AML-193 (cell line): ENCODE measurements at places on chromosomes 5 and 9.
A peak's percentile ranks its signal among the peaks of the same experiment; 100 is the strongest.

- peak; percentile 45 for DNase-seq
Observed at GRCh38 chr9:69760278-69760610, 433 bp upstream of the PTAR1 start.

- DNase-seq: no peak
Observed at GRCh38 chr9:91198405-91198804, 163.3 kb downstream of the AUH start.

DNA sequence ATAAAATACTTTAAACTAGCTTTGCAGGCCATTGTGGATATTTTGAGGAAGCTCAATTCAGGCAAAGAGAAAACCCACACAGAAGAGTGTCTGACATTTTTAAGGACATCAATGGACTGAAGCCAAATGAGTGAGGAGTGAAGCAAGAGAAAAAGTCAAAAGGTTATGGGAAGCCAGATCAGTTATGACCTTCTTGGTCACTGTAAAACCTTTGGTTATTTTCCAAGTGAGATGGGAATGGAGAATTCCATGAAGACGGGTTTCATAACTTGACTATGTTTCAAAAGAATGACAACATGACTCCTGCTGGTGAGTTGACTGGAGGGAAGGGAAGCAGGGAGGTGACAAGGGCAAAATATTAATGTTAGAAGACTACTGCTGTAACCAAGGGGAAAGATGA is 585.2 kb downstream of the EFNA5 start:
- no peak for DNase-seq

GRCh38 chr9:33341182-33341581 is 50.9 kb downstream of the NFX1 start:
- no peak for DNase-seq

DNA sequence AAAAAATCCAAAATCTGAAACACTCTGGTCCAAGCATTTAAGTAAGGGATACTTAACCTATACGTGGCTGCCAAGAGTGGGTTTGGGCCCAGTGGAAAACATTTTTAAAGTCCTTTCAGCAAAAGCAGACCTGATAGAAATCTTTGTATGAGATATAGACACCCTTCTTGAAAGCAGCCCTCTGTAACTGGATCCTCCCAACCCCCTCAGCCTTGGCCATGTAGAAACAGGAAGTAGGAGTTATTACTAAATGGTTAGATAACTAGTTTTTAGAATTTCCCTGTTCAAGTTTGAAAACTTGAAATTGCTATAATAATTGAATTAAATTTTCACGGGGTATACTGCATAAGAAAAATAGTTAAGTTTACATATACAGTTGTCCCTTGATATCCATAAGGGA is 111.3 kb upstream of the PCA3 start:
- DNase-seq: peak; percentile 68

DNA sequence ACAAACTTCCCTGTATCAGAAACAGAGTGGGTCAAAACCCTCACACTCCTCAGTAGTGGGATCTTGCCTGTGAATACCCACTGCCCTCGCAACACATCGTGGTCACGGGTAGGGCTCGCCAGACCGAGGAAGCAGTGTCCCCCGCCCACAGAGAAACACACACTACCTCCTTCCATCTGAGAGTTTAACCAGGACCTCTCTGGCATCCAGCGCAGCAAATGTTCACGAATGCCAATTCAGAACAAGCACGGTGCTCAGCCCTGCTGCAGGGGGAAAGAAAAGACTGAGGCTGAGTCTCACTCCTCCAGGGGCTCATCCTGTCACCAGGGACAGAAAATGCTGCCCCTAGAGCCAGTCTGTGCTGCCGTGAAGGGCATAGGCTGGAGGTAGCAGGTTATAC is 42.5 kb upstream of the SYNPO start:
- DNase-seq: no peak

DNA sequence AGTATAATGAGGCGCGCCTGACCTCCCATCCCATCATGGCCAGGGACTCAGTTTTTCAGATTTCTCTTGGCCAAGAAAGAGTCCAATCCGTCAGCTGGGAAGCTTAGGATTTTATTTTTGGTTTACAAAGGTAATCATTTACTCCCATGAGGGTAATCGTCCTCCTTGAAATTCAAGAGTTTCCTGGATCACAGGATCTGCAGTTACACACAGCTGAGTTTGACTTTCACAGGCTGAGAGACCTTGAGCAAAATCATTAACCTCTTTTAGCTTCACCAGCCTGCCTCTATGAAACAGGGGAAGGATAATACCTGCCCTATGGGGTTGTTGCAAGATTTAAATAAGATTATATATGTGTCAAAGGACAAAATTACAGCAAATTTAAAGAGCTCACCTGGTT is 15.4 kb upstream of the AK3 start:
- no peak for DNase-seq

- DNase-seq: no peak
Observed at GRCh38 chr9:106916466-106917235, 53.7 kb downstream of the ZNF462 start.

DNA sequence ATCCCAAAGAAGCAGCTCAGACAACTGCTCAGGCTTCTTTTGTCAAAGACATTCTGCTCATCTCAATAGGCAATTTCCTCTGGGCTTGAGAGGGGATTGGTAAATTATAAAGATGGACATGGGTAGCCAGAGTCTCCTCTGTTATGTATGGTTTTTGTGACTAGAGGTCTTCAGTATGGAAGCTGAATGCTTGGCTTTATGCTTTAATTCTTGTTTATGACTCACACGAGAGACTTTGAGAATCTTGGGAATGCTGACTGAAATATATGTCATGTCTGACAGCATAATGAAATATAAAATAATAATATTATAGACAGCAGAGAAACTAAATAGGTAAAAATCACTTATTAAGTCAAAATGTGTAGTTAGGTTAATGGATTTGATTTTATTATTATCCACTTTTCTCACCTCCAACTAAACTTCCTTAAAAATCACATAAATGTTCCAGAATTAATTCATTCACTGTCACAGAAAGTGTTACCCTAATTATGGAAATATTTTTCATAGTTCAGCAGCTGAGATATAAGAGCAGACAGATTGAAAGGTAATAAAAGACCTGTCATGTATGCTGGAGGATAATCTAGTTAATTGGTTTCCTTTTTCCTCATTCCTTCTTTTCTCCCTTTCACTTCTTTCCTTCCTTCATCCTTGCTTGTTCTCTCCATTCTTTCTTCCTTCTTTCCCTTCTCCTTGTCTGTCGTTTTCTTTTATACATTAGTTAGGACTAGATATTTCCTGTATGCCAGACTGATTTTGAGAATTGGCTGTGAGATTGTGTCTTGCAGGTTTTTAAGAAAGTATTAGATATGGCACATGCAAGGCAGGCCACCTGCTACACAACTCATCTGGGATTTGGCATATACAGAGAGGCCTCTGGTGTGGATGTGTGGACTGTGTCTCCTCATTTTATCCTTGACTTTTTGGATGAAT is 1866.1 kb upstream of the NUDT12 start:
- no peak for DNase-seq

DNA sequence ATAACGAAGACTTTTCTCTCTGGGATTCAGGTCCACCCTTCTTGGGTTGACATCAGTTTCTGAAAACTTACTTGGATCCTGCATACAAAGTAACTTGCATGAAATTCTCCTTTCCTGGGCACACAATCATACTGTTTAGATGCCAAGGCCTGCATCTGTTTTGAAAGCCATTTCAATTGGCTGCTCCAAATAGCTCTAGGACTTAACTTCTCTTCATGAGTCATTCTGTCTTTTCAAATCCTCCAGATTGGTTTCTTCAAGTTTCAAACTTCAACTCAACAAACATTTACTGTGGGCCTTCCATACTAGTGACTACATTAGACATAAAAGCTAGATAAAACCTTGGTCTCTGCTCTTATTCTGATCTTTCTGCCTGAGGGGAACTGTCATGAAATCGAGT is 54.8 kb upstream of the HMHB1 start:
- no peak for DNase-seq

- peak; percentile 22 for DNase-seq
Observed at GRCh38 chr9:34862836-34863235, 95.2 kb upstream of the PHF24 start.

GRCh38 chr5:54306893-54307292 is 3.5 kb downstream of the ARL15 start:
- no peak for DNase-seq

DNA sequence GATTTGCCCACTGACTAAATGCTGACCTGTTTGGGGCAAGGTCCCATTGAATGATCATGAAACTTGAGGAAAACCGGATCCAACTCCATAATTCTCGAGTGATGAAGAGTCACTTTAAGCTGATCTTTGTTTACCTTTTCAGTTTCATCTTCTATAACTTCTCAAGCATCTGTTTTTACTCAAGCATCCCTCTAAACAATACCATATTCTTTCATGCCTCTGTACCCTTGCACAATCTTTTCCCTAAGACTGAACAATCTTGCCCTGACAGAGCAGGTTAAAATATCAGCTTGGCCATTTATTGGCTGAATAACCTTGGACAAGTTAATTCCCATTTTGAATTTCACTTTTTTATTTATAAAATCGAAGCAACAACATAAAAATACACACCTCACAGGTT is 39.8 kb downstream of the TYRP1 start:
- no peak for DNase-seq

GRCh38 chr9:82890865-82891264 is 172.1 kb downstream of the RASEF start:
- DNase-seq: peak; percentile 2

GRCh38 chr9:136240941-136241340 is 4.7 kb downstream of the QSOX2 start:
- DNase-seq: no peak

DNA sequence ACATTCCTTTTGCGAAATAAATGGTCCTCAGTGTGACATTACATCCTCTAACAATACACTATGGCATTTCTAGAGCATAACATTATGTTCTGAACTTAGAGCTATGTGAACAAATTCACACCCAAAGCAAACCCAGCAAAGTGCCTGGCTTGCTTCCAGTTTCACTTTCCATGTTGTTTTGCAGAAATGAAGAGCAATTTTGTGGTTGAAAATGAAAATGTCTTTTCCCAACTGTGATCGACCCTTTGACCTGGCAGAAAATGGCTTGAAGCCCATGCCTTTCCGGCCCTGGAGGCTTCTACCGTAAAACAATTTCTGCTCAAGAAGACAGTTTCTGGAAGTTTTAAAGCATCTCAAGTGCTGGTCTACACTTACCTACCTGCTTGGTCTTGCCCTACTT is 344.7 kb upstream of the RGMB start:
- no peak for DNase-seq

GRCh38 chr5:17276445-17276844 is 59.0 kb downstream of the BASP1 start:
- no peak for DNase-seq

DNA sequence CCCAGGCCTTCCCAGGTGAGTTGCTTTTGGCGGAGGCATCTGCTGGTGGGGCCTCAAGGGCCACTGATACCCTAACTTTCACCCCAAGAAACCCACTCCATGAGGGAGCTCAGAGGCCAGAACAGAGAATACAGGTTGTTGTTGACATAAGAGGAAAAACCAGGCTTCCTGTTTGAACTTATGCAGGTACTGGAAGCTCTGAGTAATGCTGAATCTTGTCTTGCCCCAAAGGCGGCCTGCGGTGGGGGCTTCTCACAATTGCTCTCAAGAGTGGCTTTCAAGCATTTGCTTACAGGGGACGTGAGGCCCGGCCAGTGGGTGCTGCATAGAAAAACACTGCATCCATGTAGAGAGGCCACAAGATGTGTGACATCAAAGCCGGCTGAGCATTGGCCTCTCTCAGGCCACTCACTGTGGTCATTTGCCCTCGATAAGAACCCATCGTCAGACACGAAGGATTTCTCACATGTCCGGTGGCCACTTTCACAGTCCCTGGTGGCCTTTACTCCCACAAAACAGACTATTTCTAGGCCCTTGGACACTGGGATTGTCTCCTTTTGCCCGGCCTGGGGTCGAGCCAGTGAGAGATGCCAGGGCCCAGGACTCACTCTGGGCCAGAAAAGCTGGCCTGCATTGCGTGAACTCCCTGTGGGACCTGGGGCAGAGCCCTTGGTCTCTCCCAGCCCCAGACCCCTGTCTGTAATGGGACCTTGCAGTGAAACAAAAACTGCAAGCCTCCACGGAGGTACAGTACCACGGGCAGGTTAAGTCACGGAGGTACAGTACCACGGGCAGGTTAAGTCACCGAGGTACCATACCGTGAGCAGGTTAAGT is 34.5 kb upstream of the TCF7 start:
- no peak for DNase-seq

GRCh38 chr5:169637549-169638121 is 560 bp downstream of the DOCK2 start:
- DNase-seq: peak; percentile 45

DNA sequence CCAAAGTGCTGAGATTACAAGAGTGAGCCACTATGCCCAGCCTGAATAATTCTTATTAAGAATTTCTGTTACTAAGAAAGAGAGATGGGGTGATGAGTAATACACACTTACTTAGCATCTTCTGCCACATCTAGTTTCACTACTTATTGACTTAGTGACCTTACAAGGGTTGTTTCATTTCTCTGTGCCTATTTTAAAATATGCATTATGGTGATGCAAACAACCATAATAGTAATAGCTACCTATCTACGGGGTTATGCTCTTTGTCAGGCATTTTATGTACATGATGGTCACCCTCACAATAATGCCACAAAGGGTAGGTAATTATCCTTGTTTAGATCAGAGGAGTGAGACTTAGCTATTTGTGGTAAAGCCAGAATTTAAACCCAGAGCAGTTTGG is 499.0 kb upstream of the SGCD start:
- no peak for DNase-seq

DNA sequence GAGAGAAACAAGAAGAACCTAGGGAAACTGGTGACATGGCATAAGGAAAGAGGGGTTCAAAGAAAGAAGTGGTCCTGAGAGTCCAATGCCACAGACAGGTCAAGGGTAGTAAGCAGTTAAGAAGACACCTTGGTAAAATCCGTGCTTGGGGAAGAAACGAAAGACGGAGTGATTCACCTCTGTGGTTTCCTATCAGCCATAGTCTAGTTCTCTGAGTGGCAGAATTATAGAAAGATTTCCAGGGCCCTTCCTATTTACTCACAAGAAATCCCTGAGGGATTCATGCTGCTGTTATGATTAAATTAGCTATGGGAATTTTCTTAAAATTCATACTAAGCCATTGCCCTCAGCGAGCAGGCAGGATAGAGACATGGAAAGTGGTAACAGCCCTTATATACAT is 31.7 kb downstream of the IL33 start:
- DNase-seq: no peak

- no peak for DNase-seq
Observed at GRCh38 chr9:78807286-78807685, 510.4 kb downstream of the PSAT1 start.

DNA sequence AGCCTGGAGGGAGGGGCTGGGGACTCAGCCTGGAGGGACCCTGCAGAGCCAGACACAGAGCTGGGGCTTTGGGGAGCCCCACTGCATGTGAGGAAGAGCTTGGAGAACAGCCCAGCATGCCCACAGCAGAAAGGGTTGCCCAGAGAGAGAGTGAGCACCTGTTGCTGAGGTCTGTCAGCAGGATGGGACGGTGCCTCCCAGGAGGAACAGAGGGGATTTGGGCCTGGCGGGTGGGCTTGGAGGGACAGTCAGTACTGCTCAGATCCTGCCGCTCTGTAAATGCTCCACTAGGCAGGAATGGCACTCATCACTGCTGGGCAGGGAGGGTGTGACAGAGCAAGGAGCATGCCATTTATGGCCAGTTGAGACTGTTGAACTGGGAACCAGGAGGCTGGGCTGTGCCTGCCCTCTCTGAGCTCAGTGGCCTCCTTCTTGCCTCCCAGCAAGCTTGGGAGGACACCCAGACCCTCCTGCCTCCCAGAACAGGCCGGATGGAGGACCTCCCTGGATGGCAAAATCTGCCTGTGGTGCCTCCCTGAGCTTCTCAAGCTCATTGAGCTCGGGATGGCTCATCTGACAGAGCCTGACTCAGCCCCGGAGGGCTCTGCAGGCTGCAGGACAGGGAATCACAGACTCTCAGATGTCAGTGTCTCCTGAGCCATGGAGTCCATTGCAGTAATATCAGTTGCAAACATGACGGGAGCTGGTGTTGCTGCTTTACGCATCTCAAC is 786 bp upstream of the HRCT1 start:
- no peak for DNase-seq
